ENCODE measurements at places on chromosomes 3 and 15. TPM values are rescaled to one million over a fixed set of nuclear protein-coding genes. Genes with fewer than 3 reads are reported as not detected.
A peak's percentile ranks its signal among the peaks of the same experiment; 100 is the strongest.

DNA sequence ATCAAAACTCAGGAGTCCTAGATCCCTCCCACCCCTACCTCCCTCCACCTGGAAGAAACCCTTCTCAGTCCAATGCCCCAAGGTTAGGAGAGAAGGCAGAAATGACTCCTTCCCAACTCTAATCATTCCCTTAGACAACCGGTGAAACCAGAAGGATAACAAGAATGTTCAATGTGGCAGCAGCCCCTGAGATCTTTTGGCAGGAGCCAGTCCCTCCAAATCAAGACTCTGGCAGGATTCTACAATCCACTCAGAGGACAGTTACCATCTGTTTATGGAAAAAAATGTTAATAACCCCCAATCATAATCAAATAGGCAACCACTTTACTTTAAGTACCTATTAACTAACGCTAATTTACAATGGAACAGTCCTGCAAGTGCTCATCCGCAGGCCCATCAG lies 136.5 kb downstream of the NTRK3 start:
- H3K27me3 ChIP-seq: no peaks in the 10 kb centered on the region
- H3K4me3 ChIP-seq: no peak overlapping the region
- no peak for DNase-seq
- H3K36me3 ChIP-seq: no peaks in the 10 kb centered on the region
- H3K27ac ChIP-seq: no peak overlapping the region

GRCh38 chr15:37020852-37021251 lies 79.5 kb downstream of the MEIS2 start:
- H3K4me1 ChIP-seq: no peaks in the 10 kb centered on the region
- no peaks in the 10 kb centered on the region for H3K36me3 ChIP-seq
- no peak overlapping the region for H3K4me3 ChIP-seq
- H3K27ac ChIP-seq: no peak overlapping the region

- peaks cover 4% of the 10 kb centered on the region for H3K36me3 ChIP-seq
- no peak for DNase-seq
- no peak overlapping the region for H3K27ac ChIP-seq
- H3K4me3 ChIP-seq: no peak overlapping the region
- no peaks in the 10 kb centered on the region for H3K27me3 ChIP-seq
Observed at GRCh38 chr3:36597422-36597821, 166.9 kb downstream of the DCLK3 start.

GRCh38 chr3:41710646-41711388 lies 251.1 kb downstream of the ULK4 start:
- no peaks in the 10 kb centered on the region for H3K4me1 ChIP-seq
- DNase-seq: no peak
- no peak overlapping the region for H3K4me3 ChIP-seq
- H3K27ac ChIP-seq: no peak overlapping the region
- no peaks in the 10 kb centered on the region for H3K27me3 ChIP-seq

GRCh38 chr3:71657831-71658530 lies 67.2 kb downstream of the EIF4E3 start:
- DNase-seq: peak; percentile 95
- H3K27ac ChIP-seq: peak overlapping the region; percentile 95
- no peaks in the 10 kb centered on the region for H3K4me1 ChIP-seq
- H3K36me3 ChIP-seq: no peaks in the 10 kb centered on the region
- H3K4me3 ChIP-seq: no peak overlapping the region

DNA sequence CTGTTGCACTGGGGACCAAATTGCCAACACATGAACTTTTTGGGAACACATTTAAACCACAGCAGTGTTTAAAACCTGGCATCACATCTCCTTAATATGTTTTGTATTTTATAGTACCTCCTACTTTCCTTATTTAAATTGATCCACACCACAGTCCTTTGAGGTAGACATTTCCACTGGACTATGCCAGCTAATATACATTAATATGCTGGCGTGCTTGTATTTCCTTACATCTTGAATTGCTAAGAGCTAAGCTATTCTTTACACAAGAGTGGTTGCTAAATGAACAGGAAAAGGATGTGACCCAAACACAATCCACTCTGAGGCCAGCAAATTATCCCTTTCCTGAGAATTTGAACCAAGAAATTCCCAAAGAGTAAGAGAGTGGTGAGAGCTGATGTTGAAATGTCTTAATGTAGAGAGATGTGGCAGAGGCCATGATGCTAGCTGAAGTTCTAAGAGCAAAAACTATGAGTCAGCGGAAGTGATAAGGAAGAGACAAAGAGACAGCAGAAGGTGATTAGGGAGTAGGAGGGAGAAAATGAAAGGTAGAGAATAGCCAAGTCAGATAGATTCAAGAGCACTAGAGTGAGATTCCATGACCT lies 131.2 kb downstream of the CD47 start:
- no peak overlapping the region for H3K27ac ChIP-seq
- no peak for DNase-seq
- no peaks in the 10 kb centered on the region for H3K27me3 ChIP-seq
- no peak overlapping the region for H3K4me3 ChIP-seq

DNA sequence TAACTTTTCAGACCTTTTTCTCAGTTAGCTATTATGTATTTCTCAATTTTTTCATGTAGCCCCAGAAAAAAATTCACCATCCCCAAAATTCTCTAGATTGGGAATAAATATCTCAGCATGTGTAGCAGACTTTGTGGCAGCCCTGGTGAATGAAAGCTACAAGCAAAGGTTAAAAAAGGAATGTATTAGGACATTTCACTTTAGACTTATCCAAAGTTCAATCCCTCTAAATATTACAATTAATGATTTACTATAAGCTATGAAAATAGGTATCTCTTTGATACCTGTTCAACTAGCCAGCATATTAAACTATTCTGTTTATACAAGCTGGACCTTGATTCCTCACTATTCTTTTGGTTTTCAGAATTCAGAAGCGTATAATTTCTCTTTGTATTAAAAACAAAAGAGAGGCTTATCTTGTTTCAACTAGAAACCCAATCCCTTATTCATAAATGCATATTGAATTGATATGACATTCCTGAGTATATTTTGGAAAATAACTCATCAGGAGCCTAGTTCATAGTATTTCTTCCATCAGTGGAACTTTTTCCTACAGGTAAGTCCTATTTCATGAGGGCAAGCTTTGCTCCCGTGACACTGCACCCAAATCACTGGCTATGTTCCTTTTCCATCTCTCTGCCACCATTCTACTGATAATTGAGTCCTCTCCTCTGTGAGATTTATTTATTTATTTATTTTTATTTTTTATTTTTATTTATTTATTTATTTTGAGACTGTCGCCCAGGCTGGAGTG lies 38.0 kb downstream of the WDR72 start:
- no peak for DNase-seq
- H3K27ac ChIP-seq: no peak overlapping the region
- H3K4me3 ChIP-seq: no peak overlapping the region
- H3K36me3 ChIP-seq: no peaks in the 10 kb centered on the region
- H3K27me3 ChIP-seq: no peaks in the 10 kb centered on the region

DNA sequence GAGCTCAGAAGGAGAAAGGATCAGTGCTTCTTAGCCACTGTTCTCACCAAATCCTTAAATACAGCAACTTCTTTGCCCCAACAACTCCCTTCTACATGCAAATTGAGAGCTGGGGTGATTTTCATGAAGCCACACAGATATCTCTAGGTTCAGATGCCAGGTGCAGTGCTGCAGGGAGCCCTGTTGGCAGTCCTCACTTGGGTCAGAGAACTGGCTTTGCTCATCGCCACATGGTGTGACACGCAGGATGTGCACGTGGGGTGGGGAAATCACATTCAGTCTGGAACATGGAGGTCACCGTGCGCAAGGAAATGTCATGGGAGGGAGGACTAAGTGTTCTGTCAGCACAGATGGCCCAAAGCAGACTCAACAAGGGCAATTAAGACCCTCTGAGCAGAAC lies 103.8 kb downstream of the WDR76 start:
- no peaks in the 10 kb centered on the region for H3K27me3 ChIP-seq
- H3K27ac ChIP-seq: no peak overlapping the region
- no peak for DNase-seq
- H3K4me1 ChIP-seq: no peaks in the 10 kb centered on the region
- no peak overlapping the region for H3K4me3 ChIP-seq

- no peak overlapping the region for H3K27ac ChIP-seq
- H3K4me3 ChIP-seq: no peak overlapping the region
- H3K27me3 ChIP-seq: no peaks in the 10 kb centered on the region
- no peaks in the 10 kb centered on the region for H3K4me1 ChIP-seq
Observed at GRCh38 chr15:45653702-45654424, 19.0 kb downstream of the SQOR start.

DNA sequence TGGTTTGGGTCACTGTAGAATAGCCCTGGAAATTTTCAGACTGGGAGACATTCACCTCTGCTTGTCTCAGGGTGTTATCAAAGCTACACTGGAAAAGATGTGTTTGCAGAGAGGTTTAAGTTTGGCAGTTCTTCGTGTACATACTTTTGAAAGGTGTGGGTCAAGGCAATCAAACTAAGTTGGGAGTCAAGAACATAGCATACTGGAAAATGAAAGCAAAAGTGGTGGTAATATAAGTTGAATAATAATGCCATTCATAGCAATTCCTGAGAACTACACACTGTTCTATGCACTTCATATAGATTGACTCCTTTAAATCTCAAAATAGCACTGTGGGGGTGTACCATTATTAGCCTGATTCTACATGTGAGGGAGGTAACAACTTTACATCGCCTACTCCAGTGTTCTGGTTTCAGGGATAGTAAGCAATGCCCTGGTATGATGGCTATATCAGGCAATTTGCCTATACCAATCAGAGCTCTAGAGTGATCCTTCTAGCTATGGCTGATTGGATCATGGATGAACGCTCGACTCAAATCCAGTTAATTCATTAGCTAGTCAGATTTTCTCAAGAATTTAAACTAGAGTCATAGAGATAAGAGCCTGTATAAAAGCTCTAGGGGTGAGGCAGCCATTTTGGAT lies 44.6 kb upstream of the RASGRP1 start:
- H3K4me1 ChIP-seq: no peaks in the 10 kb centered on the region
- H3K27me3 ChIP-seq: no peaks in the 10 kb centered on the region
- no peak overlapping the region for H3K4me3 ChIP-seq
- no peak overlapping the region for H3K27ac ChIP-seq
- no peaks in the 10 kb centered on the region for H3K36me3 ChIP-seq

DNA sequence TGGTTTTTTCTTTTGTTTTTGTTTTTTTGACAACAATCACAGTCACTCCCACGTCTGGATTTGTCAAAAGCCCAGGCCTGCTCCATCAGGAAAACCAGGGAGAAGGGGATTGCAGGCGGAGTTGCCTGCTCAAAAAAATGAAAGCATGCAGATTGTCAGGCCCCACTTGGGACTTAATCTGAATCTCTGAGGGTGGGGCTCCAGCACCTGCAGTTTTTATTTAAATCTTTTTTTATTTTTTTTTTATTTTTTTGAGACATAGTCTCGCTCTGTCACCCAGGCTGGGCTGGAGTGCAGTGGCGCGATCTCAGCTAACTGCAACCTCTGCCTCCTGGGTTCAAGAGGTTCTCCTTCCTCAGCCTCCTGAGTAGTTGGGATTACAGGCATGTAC lies 140.9 kb downstream of the FOXP1 start:
- H3K4me1 ChIP-seq: peaks cover 6% of the 10 kb centered on the region
- DNase-seq: no peak
- no peaks in the 10 kb centered on the region for H3K27me3 ChIP-seq

GRCh38 chr3:14913071-14913925 lies 34.1 kb upstream of the NR2C2 start:
- H3K4me1 ChIP-seq: no peaks in the 10 kb centered on the region
- no peaks in the 10 kb centered on the region for H3K36me3 ChIP-seq
- no peak for DNase-seq
- no peak overlapping the region for H3K27ac ChIP-seq
- H3K4me3 ChIP-seq: no peak overlapping the region

DNA sequence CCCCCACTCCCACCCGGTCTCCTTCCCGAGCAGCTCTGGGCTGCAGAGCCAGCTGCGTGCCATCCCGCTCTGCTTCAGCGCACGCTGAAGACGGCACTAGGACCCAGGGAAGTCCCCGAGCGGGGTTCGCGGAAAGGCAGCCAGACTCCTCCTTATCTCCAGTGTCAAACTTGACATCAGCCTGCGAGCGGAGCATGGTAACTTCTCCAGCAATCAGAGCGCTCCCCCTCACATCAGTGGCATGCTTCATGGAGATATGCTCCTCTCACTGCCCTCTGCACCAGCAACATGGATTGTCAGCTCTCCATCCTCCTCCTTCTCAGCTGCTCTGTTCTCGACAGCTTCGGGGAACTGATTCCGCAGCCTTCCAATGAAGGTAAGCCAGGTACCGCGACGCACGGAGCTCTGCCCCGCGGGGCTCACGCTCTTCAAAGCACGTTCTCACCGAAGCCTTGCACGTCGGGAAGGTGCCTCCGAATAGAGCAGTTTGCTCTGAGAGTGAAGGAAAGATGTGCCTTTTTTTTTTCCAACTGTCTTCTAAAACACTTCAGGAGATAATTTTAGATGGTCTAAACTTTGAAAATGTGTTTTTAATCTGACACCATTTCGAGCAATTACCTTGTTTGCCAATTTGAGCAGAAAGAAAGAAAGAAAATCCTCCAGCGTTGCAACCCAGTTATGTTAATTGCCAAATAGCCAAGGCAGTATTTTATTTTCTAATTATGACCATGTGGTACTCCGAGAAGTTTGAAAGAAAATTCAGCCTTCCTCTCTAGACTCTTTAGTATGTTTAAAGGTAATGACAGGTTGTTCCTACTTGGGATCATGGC lies at the start of gene EPHA3:
Gene EPHA3 (plus strand): TSS at position 161 of the 830 bp plus-strand sequence. CDS start 128 bp downstream, at position 289.
- H3K4me3 ChIP-seq: peak within 1 kb of the TSS; percentile 29
- H3K27me3 ChIP-seq: no peaks in the 10 kb centered on the region
- H3K4me1 ChIP-seq: no peaks in the 10 kb centered on the region
- H3K36me3 ChIP-seq: no peaks in the 10 kb centered on the region
- H3K27ac ChIP-seq: no peak within 1 kb of the TSS

- no peak for DNase-seq
- no peaks in the 10 kb centered on the region for H3K4me1 ChIP-seq
- no peak overlapping the region for H3K4me3 ChIP-seq
- no peaks in the 10 kb centered on the region for H3K27me3 ChIP-seq
Observed at GRCh38 chr3:140247775-140248174, 312.8 kb downstream of the CLSTN2 start.

DNA sequence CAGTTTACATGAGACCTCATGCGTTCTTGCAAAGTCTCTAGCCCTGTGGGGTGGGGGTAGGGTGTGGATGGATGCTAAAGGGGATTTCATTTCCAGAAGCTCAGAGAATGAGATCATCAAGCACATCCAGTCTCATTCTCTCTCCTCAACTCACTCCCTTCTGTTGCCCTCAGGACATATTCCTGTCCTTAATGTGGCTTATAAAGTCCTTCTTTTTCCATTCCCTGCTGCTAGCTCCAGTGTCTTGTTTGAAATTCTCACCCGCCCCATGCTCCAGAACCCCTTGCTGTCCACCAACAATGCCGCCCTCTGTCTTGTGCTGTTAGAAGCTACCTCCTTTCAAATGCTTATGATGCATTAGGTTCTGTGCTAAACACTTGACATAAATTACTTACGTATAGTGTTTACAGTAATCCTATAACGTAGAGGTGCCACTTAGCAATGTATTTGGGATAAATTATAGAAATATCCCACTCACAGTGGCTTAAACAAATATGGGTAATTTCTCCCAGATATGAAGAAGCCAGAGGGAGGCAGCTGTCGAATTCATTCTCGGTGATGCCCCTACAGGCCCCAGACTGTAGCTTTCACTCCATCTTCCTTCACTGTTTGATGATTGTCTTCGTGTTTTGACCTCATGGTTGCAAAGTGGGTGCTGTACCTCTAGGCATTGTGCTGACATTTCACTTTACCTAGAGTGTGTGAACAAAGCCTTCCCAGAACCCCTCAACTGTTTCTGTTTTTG lies 273.1 kb upstream of the TBL1XR1 start:
- H3K4me1 ChIP-seq: no peaks in the 10 kb centered on the region
- H3K4me3 ChIP-seq: no peak overlapping the region
- no peak overlapping the region for H3K27ac ChIP-seq
- H3K36me3 ChIP-seq: no peaks in the 10 kb centered on the region
- no peaks in the 10 kb centered on the region for H3K27me3 ChIP-seq
- no peak for DNase-seq

TNFSF10 gene
- total RNA-seq: 155 TPM

CCDC54 gene
- total RNA-seq: 0.33 TPM

SYNPR gene
- total RNA-seq: not detected

C3orf70 gene
- 4.8 TPM for total RNA-seq

EXD1 gene
- not detected for total RNA-seq

Data from breast epithelium (tissue), 4 donors.